Stimulated activated CD4-positive, alpha-beta T cell treated with anti-CD3 and anti-CD28 coated beads, Interleukin-1b, Interleukin-23, amount 100 ng/mL, for 48 hours (primary cell): ENCODE measurements at places on chromosomes 6 and 20.

- DNase-seq: no peak
These were observed 102.8 kb downstream of the ATXN1 start for GRCh38 chr6:16658348-16659034.

DNA sequence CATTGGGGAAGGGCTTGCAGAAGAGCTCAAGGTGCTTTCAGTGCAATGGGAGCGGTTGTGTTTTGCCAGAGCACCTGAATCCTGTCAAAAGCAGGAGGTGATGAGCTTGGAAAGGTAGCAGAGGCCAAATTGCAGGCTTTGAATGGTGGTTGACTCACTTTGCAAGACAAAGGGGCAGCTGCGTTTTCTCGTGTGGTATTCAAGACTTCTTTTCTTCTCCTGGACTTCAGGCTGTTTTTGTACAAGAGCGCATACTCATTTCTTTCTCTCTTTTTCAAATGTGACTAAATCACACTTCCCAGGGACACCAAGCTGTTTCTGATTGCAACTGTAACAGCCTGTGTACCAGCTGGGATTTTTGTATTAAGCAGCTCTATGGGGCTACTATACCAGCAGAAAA, 32.3 kb downstream of the GHRH start:
- DNase-seq: no peak

- no peak for DNase-seq
These were observed 193.5 kb downstream of the SIM1 start for GRCh38 chr6:100271202-100271601.

DNA sequence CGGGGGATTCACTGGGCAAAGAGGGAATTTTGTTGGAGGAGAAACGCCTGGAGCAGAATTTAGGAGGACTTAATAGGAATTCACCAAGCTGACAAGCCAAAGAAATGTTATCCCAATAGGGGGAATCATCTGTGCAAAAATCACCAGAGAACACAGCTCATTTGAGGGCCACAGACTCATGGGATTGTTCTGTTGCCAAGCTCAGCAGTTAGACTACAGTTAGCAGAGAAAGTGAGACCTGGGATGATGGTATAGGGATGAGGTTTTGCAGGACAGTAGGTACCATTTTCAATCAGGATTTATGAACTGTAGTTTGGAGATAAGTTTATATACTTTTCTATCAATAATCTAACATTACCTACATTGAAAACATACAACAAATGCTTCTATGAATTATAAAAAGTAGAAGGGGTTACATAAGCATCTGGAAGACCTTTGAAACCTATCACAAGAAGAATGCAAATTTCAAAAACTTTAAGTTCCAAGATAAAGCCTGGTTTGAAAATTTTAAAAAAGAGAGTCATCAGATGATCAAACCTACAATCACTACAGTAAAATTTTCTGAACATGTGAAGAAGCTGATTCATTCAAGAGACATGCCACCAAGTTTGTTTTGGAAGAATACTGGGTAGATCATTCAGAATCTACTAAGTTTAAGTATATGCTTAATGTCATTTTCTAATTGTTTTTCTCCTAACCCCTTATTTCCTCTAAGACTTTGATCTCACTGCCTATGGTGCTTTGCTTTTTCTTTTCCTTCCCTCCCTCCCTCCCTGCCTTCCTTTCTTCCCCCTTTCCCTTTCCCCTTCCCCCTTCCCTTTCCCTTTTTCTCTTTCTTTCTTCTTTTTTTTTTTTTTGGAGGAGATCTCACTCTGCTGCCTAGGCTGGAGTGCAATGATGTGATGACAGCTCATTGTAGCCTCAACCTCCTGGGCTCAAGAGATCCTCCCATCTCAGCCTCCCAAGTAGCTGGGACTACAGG, 81.5 kb downstream of the KIF13A start:
- no peak for DNase-seq

DNA sequence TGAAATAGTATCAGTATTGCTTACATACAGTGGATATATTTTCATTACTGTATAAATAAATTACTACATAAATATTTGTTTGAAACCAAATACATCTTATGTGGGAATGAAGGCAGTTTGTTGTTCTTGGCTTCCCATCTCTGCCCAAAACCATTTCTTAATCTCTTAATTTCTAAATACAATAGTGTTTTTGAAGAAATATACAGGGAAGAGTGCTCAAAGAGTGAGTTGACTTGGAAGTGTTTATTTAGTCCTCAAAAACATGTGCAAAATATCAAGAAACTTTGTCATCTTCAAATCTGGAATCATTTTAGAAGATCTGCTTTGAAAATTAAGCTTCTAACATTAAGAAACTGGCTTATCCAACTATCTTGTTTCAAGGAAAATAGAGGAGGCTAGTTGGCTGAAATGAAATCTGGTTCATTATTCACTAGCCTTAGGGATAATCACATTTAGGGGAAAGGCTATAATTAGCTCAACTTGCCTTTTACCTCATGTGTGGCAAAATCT, 259.8 kb upstream of the FLRT3 start:
- no peak for DNase-seq

DNA sequence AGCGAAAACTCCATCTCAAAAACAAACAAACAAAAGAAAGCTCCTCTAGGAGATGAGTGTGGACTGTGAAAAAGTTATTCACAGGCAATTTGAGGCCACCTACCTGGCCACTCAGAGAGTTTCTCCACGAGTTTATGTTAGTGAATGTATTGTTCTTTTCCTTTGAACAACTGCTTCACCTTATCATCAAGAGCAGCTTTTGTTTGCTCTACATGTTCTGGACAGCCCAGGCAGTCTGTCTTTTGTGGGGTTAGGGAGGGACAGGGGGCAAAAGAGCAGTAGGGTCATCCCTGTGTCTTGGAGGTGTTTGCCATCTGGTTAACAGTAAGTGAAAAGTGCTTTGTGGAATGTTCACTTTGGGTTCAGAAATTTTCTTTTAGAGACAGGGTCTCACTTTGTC, 8.0 kb downstream of the CASS4 start:
- DNase-seq: no peak

DNA sequence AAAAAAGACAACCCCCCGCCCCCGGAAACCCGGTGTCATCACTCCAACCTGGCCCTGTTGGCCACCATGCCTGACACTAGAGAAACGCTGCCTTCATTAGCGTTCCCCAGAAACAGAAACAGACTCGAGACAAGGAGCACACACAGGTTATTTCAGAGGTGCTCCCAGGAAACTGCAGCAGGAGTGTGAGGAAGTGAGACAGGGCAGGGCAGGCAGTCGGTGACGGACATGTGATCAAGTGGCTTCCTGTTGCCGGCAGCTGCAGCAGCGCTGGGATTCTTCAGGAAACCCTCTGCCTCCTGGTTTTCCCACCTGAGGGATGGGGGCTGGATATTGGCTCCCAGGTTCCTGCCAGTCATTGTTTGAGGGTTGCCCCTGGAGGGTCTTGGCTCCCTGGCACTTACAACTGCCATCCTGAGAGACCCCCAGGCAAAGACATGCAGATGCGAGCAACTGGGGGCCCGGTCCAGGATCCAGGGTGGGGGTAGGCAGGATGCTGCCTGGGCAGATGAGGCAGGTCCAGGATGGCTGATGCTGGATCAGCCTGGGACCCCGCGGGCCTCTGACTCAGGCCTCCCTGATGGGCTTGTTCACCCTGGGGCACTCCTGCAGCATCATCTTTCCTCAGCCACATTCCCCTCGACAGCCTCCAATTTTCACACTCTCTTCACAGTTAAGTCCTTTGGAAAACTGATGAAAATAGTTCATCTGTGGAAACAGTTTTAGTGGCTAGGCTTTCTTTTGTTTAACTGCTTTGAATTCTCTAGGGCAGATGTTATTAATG, 150.7 kb upstream of the SYNDIG1 start:
- DNase-seq: no peak

DNA sequence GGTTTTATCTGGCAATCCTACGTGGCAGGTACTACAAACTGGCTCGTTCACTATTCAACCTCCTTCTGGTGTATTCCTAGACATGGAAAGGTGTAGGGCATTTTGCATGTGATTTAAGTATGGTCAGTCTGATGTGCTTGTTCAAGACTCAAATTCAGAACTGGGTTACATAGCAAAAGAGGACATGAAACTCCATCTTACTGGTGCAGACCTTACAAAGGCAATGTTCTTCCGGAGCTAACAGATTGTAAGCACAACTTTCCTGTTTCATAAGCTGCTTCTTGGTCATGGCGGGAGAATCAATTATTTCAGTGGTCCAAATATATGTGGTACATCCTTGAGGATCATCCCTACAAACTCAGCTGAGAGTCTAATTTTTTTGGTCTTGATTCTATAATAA, 703.4 kb downstream of the EPM2A start:
- no peak for DNase-seq

DNA sequence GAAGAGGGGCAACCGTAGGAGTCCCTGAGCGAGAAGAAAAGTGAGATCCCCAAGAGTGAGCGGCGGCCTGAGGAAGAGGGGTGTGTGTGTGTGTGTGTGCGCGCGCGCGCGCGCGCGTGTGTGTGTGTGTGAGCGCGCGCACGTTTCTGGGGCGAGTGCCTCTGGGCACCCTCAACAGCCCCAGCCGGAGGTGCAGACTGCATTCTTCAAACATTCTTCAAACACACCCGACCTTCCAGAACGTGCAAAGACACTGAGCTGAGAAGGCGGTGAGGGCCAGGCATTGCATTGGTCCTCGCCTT, 76.2 kb upstream of the FOXP4 start:
- no peak for DNase-seq
